ENCODE measurements at places on chromosomes 7 and 10. TPM values are rescaled to one million over a fixed set of nuclear protein-coding genes. Genes with fewer than 3 reads are reported as not detected.

Gene PROSER2
- 0.52 TPM for total RNA-seq

Gene MMRN2
- 32.1 TPM for total RNA-seq

Gene HOXA7
- total RNA-seq = 0.36 TPM

Gene CACNA2D1
- total RNA-seq = 64.6 TPM

DNA sequence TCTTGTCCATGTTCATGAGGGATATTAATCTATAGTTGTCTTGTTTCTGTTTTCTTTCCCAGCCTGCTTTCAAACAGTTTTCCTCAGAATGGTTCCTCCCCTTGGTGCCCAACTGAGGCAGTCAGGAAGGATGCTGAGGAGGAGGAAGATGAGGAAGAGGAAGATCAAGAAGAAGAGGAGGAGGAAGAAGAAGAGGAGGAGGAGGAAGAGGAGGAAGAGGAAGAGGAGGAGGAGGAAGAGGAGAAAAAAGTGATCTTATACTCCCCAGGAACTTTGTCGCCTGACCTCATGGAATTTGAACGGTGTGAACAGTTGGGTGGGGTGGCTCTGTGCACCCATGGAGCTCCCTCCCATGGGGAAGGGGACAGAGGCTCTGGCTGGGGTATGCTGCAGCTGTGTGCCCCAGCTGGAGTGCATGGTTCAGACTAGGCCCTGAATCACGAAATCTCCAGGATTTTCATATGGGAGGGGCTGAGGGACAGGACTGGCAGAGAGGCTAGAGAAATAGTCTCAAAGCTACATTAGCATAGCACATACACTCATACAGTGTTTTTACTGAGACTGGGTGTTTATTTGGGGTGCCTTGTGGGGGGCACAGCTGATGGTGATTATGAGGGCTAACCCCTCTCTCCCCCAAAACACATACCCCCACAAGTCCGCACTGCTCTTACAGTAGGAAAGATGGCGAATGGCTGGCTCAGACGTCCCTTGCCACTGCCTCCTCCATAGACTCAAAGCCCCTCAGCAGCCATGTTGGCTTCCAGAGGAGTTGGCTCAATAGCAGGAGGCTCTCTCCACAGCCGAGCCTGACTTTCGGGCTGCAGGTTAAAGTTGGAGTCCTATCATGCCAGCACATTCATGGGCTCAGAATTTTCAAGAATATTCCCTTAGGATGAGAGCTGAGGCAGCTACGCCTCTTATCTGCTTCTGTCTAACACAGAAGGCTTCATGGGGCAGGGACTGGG lies 11.9 kb downstream of the STRA8 start:
- DNase-seq = no peak

DNA sequence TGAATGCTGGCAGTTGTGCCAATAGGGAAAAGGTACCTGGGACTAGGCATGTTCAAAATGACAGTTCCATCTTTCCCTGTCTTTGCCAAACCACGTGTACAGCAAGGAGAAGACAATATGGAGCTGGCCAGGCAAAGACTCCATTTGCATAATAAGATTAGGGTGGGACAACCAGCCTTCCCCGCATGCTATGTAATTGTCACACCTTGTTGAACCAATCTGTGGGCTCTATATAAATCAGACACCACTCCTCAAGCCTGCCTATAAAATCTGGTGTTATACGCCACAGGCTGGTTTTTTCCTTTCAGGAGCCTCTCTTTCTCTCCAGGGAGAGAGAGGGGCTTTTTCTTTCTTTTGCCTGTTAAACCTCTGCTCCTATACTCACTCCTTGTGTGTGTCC lies 11.0 kb upstream of the NUB1 start:
- no peak for DNase-seq

DNA sequence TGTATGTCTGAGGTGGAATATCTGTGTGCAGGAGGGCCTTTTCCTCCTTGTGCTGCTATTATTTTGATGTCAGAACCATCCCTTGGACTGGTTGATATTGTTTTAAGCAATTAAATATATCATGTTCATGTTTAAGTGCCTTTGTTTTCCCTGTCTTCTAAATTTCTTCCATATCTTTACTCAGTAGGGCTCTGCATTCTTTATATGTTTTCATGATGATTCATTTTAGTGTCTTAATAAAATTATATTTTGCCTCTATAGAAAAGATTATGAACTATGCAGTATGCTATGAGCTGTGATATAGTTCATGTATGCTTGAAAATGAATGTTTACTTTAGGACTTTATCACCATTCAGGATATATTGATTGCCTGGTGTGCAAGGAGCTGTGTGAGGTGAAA lies 34.8 kb downstream of the AHR start:
- DNase-seq = no peak

DNA sequence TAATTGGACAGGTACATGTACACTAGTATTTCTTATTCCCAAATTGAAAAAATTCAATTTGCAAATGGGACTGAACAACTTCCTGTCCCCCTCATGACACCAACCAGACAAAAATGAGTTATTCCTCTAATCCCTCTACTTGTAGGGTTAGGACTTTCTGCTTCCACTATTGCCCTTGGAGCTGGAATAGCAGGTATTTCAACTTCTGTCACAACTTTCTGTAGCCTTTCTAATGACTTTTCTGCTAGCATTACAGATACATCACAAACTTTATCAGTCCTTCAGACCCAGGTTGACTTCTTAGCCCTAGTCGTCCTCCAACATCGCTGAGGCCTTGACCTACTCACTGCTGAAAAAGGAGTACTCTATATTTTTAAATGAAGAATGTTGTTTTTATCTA lies 6.4 kb downstream of the CYP3A7 start:
- no peak for DNase-seq

DNA sequence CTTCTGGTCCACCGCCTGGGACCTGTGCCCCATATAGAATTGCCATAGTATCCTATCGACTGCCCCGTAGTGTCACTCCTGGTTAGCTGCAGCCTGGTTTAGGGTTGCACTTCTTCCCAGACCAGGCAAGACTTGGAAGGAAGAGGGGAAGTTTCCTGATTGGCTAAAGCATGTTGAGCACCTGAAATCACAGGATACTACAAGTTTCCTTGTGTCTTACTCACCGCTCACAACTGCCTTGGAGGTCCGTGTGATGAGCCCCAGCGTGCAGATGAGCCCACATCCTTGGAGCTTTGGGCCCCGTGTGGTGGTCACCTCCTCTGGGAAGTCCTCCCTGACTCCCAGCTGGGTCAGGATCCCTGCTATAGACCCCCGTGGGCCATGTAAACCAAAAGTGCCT lies 73.9 kb upstream of the GTF2I start:
- DNase-seq = no peak

GRCh38 chr7:43531700-43532099 lies 51.2 kb upstream of the STK17A start:
- no peak for DNase-seq

DNA sequence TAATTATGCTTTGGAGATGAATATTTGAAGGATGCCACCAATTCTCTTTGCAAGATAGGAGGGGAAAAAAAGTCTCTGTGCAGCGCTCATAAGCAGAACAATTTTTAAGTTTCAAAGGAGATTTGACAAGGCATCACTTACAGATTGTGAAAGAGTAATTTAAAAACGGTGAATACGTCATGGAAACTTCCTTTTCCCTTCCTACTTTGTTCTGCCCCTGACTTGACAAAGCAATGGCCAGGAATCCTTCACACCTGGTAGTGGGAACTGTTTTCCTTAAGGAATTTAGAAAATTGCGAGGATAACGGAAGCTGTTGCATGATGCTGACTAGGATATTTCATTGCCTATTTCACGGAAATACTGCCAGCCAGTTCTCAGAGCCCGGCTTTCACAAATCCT lies 16.7 kb downstream of the FAM107B start:
- no peak for DNase-seq

GRCh38 chr7:74325210-74325565 lies 36.0 kb downstream of the CLIP2 start:
- no peak for DNase-seq

- no peak for DNase-seq
Measured at GRCh38 chr10:46299286-46299535, 12.4 kb downstream of the ANTXRL start.

DNA sequence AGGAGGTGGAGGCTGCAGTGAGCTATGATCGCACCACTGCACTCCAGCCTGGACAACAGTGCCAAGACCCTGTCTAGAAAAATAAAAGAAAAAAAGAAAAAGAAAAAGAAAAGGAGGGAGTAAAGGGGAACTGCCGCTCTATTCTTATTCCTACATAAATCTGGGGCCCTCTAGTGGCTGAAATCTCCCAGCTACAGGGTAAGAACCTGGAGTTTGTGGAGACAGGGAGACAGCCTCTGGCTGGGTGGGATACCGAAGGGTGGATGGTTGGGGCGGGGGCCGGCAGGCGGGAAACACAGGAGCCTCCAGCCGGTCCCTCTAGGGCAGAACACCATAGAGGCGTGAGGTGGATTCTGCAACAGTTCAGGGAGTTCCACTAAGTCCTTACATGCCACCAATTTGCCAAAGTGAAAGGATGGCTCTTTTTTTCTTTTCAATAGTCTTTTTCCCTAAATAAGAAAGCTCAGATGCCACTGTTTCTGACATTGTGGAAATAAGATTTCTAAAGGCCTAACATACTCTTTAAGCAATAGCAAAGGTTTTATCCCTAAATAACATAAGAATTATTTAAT lies 117.3 kb downstream of the SVIL start:
- DNase-seq = no peak

- DNase-seq = no peak
Measured at GRCh38 chr10:35352512-35352911, 16.2 kb downstream of the CCNY start.

Measured in left ventricle myocardium inferior (tissue), 1 donor.